ENCODE measurements at places on chromosomes 6 and 20.
A peak's percentile ranks its signal among the peaks of the same experiment; 100 is the strongest.

GRCh38 chr20:61260905-61261304 is 8.8 kb downstream of the CDH4 start:
- DNase-seq, result peak; percentile 43

DNA sequence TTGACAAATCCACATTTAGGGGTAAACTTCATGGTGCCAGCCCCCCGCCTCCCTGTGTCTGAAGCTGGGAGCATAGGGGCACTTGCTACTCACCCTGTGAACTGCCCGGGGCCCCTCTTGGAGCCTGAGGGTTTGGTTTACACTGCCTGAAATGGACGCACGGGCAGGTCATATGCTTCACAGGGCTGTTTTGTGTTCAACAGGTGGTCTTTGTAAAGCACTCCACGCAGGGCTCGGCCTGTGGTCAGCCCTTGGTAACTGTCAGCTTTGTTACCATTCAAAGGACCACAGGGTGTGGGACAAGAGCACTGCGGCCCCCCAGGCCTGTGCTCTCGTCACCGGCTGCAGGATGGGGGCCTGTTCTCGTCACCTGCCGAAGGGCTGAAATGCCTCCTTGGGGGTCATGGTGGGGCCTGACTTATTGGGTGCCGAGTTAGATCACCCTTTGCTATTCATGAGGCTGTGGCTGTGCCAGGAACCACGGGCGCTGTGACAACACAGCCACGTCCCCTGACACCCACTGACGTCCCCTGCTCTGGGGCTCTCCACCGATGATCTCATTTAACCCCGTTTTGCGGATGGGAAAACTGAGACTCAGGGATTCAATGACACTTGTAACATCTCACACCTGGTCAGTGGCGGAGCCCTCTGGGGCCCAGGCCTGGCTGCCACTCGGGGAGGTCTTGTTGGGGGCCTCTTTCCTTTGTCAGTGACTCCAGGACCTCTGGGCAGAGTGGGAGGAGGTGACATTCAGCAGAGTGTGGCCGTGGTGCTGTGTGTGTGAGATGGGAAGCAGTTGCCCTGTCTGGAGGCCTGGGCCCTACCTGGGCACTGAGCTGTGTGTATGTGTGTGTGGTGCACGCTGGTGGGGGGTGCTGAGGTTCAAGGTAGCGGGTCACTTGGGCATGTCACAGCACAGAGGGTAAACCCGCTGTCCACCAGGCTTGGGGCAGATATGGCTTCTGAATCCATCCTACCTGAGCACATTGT is 24.9 kb downstream of the ZBP1 start:
- DNase-seq, result no peak

DNA sequence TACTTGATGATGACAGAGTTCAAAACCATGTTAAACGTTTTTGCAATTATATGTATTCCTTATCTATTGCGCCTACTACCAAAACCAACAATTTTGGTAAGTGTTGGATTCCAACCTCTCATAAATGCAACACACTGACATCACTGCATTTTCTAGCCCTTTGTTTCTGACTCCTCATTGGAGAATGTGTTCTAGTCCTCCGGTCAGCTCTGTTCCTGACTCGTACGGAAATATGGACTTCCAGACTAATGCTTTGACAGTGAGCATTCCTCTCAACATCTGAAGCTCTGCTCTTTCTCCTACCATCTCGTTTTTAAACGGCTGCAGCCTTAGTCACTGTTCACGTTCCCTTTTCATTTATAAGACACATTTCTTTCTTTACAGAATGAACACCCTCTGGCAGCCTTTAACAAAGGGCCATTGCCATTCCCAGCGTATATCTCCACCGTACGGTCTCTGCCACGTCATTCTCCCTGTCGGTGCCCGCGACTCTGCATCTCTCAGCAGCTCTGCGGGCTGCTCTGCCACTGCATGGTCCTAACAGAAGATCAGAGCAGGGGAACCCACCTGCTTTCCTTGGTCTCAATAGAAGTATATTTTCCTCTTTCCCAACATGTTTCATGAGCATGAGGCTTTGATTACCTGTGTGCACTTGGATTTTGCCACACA is 103.0 kb upstream of the SYNDIG1 start:
- DNase-seq, result no peak

- no peak for DNase-seq
These were observed 27.9 kb downstream of the TAF11 start for GRCh38 chr6:34859951-34860350.

- peak; percentile 80 for DNase-seq
These were observed 204.2 kb downstream of the BCAS1 start for GRCh38 chr20:53865901-53866793.

DNA sequence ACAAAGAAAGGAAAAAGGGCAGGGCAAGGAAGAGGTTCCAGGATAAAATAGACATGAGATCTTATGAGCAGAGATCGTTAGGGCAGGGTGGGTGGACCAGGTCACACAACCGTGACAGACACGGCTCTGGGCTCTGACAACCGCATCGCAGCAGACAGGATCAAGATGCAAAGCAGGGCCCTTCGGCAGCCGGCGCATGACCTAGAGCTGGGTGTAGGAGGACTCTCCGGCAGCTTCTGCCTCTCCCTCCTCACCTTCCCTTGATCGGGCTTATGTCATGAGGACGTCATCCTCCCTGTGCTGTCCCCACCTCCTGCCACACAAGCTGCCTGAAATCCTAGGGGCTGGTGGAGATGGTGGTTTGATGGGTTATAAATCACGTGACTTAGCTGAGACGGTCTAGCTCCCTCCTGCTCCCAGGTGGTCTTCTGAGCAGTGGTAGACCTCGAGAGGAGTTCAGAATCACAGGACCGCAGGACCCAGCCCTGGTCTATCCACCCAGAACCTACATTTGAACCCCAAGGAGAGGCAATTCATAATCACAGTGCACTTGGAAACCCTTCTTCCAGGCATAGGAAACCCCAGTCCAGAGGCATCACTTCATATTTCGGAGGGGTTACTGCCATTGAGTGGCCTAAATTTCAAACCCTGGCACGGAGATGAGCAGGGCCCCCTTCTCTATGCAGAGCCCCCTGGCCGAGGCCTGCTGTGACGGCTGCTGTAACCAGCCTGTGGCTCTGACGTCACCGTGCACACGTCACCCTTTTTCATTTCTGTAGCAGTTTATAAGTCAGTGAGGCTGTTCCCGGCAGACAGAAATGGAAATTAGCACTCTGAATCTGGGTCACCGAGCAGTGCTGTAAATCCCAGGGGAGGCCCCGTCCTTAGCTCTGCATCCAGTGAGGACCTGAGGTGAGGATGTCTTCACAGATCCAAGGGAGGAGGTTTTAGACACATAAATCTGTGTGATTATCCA is 8.7 kb upstream of the CCR6 start:
- DNase-seq, result no peak

DNA sequence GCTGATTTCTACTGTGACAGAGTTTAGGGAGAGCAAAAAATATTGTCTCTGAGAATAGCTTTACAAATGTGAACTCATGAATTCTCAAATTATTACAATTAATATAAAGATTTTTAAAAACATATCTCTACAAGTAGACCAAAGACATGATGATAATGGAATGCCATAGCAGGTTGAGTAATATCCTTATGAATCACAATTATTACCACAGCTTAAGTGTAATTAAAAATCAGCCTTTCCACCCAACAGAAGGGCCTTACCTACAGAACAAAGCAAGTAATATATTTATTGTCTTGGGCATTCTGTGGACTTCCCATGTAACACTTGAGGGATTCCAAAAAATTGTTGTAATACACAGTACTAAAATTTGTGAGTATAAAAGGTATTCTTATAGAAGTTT is 1099.6 kb upstream of the GJE1 start:
- peak; percentile 6 for DNase-seq

DNA sequence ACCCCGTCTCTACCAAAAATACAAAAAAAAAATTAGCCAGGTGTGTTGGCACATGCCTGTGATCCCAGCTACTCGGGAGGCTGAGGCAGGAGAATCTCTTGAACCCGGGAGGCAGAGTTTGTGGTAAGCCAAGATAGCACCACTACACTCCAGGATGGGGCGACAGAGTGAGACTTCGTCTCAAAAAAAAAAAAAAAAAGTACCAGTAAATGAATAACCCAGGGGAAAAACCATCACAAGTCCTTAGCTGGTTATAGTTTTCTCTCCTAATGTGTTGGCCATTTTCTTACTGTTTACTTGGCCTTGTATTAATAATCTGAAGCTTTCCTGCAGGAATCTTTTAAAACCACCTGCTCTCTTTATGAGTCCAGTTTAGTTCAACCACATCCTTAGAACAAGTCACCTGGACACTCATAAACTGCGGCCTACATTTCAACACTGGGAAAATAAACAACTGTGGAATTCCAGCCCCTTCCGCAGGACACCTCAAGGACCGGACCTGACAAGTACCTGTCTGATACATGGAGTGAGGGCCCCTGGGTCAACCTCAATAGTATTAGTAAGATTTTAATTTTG is 102.6 kb downstream of the ATP9A start:
- peak; percentile 62 for DNase-seq

- DNase-seq, result peak; percentile 31
These were observed 16.0 kb downstream of the SOD2 start for GRCh38 chr6:159676890-159677505.

Measured in kidney tubule cell (primary cell).